Activated CD8-positive, alpha-beta memory T cell treated with anti-CD3 and anti-CD28 coated beads for 1 hour (primary cell): ENCODE measurements at places on chromosomes 2 and 18.

DNA sequence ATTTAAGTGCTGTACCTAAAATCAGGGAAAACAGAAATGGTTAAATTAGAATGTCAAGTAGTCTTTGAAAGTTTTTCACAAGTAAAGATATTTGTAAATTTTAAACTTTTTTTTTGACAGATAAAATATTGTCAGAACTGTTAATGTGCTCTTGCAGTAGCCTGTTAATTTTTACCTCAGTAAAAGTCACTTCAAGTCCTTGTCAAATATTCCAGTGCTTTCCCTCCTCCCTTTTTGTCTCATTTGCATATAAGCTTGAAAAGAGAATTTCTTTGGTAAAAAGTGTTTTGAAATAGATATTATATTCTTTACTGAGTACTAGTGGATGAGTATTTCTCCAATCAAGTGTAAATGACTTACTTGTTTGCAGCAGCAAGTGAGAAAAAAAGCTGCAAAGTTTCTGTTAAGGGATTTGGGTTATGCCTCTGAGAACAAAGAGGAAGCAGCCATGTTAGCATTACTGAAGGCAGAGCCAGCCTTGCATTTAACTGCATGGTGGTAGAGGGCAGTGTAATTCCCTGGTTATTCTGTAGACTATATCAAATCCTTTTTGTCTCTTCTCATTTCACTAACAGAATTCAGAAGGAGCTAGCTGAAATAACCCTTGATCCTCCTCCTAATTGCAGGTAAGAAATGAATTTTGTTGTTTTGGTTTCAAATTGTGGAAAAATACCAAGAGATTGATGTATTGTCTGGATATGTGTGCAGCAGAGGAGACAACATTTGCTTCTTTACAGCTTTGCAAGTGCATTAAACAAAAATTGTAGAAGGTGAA is 3.2 kb downstream of the UBE2E3 start:
- DNase-seq, result no peak

GRCh38 chr2:173523497-173523896 is 168.8 kb downstream of the CDCA7 start:
- DNase-seq, result no peak

- DNase-seq, result no peak
These were observed 971.0 kb upstream of the GYPC start for GRCh38 chr2:125684932-125685331.

DNA sequence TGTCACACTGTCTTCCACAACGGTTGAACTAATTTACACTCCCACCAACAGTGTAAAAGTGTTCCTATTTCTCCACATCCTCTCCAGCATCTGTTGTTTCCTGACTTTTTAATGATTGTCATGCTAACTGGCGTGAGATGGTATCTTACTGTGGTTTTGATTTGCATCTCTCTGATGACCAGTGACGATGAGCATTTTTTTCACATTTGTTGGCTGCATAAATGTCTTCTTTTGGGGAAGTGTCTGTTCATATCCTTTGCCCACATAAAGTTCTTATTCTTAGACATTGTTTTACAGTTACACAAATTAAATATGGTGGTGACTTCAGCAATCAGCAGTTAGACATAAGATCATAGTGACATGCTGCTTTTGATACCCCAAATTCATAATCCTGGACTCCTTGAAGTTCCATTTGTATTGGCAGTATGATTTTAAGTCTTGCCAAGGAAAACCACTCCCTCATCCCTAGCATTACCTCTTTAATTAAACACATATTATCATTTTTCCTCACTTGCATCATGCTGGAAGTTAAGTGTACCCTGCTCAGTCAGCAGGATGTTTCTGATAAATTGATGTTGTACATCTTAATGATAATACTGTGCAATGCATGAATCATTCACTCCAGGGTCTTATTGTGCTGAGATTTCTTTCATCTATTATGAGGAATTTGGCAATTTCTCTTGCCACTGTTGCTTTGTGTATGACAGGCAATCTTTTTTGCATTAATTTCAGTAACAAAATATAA is 67.6 kb upstream of the STAT1 start:
- DNase-seq, result no peak

GRCh38 chr2:20454036-20454981 is 7.4 kb downstream of the RHOB start:
- DNase-seq, result no peak
